ENCODE measurements at places on chromosomes 16 and 17. TPM values are rescaled to one million over a fixed set of nuclear protein-coding genes. Genes with fewer than 3 reads are reported as not detected.

The KRTAP1-5 gene
- not detected for total RNA-seq

The TSNAXIP1 gene
- total RNA-seq = 0.40 TPM

The MYCBPAP gene
- total RNA-seq = 0.40 TPM

The AANAT gene
- total RNA-seq = not detected

The MARCHF10 gene
- not detected for total RNA-seq

The ALOX12B gene
- total RNA-seq = 15.0 TPM

The KRTAP17-1 gene
- total RNA-seq = not detected

The CAVIN1 gene
- total RNA-seq = 67.0 TPM

The RCVRN gene
- not detected for total RNA-seq

The PTX4 gene
- not detected for total RNA-seq

The KRTAP2-2 gene
- total RNA-seq = not detected

The TNFRSF13B gene
- total RNA-seq = 0.28 TPM

The CHTF18 gene
- 20.2 TPM for total RNA-seq

The BAHCC1 gene
- total RNA-seq = 4.2 TPM

The DNASE1 gene
- total RNA-seq = 7.9 TPM

The JUP gene
- 1,050 TPM for total RNA-seq

The KRTAP4-3 gene
- not detected for total RNA-seq

The SLC16A11 gene
- 0.60 TPM for total RNA-seq

The KRTAP4-6 gene
- not detected for total RNA-seq

The HELZ gene
- total RNA-seq = 19.9 TPM

The NLRC5 gene
- 13.0 TPM for total RNA-seq

The TBCD gene
- 55.5 TPM for total RNA-seq

The LUC7L gene
- total RNA-seq = 23.3 TPM

Measured in esophagus mucosa (tissue), 1 donor.